ENCODE measurements at places on chromosomes 12 and 14.

DNA sequence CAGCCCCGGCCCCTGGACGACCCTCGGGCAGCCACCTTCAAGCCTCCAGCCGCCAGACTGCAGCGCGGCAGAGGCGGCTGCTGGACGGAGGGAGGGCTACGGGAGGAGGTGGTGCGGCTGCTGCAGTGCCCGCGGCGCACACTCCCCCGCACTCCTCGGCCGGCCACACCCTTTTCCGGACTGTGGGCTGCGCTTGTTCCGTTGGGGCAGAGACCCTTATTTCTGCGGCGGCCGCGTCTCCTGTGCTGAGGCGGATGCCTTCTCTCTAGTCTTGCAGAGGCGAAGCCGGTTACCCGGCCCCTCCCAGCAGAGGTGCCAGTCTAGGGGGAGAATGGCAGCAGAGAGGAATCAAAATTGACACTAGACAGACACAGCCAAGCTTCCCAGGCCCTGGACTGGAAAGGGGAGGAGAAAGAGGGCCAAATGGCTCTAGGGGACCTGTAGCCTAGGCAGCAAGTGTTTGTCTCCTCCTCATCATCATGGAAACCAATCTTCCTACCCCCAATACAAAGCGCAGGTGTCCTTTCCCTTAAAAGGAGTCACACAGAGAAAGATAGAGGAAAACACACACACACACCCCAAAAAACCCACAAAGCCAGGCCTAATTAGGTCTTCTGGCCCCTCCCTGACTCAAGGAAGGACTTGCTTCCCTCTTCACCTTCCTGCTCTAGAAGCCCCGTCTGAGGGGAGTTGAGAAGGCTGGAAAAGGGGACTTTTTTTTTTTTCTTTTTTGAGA, 1.3 kb downstream of the ESYT1 start:
- peak; percentile 76 for DNase-seq

DNA sequence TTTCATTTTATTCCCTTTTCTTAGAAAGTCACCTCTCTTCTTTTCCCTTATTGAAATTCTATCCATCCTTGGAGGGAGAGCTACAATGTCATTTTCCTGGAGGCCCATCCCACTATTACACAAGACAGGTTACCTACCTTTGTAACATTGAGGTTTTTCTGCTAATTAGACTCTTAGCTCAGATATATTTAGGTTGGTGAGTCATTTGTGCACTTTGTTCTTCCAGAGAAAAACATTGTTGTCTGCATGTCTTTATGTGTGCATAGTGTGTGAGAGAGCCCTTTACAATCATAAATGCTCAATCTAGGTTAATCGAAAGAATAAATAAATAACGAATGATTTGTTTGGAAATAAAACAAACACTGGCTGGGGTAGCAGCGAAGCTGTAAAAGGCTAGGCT, 191.8 kb downstream of the DACT1 start:
- no peak for DNase-seq

DNA sequence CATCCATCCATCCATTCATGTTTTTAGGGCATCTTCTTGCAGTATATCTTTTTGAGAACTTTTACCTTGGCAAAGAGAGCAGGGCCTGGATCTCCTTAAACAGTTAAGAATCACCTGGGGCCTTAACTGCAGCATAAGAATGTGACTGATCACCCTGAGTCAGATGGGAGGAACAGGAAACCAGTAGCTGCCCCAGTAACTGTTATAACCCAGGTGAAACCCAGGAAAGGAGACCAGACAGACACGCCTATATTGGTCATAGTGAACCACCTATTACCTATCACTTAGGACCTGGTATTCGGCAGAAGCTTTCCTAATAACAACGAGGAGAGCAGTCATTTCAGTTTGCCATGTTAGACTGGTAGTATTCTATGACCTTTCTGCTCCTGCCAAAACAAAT, 43.4 kb upstream of the NR2C1 start:
- no peak for DNase-seq

DNA sequence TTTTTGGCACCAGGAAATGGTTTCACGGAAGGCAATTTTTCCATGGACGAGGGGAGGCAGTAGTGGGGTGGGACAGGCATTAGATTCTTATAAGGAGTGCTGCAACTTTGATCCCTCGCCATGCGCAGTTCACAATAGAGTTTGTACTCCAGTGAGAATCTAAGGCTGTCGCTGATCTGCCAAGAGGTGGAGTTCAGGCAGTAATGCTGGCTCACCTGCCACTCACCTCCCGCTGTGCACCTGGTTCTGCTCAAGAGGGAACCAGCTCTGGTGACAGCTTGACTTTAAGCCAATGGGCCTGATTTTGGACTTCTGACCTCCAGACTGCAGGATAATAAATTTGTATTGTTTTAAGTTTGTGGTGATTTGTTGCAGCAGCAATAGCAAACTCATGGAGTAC, 80.8 kb upstream of the TTC7B start:
- no peak for DNase-seq

- DNase-seq, result no peak
Observed at GRCh38 chr12:52203079-52203921, 11.5 kb upstream of the KRT80 start.

DNA sequence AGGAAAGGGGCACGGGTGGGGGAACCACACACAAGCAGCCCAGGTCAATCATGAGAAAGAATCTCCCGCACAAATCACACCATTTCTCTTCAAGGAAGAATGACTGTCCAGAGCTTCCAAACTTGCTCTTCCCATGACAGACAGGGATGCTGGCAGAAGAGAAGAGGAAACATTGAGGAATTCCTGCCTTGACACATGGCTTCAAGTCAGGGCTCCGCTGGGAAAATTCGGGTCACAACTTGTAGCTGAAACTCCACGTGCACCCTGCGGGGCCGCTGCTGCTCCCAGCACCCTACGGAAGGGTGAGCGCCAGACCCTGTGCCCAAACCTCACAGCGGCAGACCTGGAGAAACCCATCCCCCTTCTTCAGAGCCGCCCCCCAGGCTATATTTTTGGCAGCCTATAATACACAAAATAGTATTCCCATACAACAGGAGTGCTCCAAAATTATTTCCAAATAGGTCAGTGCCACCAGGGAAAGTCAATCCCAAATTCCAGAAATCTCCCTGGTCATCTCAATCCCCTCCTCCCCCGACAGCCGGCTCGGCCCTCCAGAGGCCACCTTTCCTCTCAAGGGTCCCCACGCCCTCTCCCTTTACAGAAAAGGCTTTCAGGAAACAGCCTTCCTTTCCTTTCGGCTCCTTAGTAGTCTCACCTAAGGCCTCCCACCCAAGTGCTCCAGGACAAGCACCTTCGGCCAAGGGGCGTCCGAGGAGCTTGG, 1.3 kb downstream of the TMEM132D start:
- no peak for DNase-seq

GRCh38 chr12:69274861-69275260, 35.5 kb downstream of the CPSF6 start:
- DNase-seq, result no peak

GRCh38 chr12:101064721-101065120, 145.3 kb downstream of the SLC5A8 start:
- no peak for DNase-seq

GRCh38 chr14:99972748-99973466, 92.3 kb upstream of the EVL start:
- no peak for DNase-seq

GRCh38 chr14:23056956-23057756, at the start of gene CDH24:
Gene CDH24 (minus strand): TSS chr14:23057520. CDS start chr14:23055733, 1,787 bp downstream.
- DNase-seq, result peak; percentile 87

- DNase-seq, result no peak
Observed at GRCh38 chr12:80714055-80714454, 2.7 kb upstream of the MYF5 start.

GRCh38 chr12:98002887-98003493, 512.4 kb upstream of the TMPO start:
- DNase-seq, result peak; percentile 56

DNA sequence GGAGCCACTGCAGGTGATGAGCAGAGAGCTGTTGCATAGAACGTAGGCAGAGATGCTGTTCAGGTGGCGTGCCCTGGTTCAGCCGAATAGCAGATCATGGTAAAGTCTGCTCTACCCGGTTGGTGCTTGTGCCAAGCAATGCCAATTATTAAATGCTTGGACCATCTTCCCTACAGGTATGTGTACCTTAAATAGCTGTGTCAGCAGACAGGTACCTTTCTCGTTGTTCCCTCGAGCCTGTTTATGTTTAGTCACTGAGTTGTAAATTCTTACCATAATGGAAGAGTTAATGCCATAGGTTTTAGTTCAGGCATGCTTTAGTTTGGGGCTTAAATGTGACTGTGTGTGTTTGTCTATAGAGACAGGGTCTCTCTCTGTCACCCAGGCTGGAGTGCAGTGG, 112.5 kb upstream of the CPM start:
- DNase-seq, result no peak

GRCh38 chr14:24086193-24086955, 7.7 kb upstream of the PCK2 start:
- DNase-seq, result peak; percentile 75

- DNase-seq, result no peak
Observed at GRCh38 chr12:30063435-30063945, 279.7 kb upstream of the TMTC1 start.

All from D341Med (cell line).